DMS 273 treated with DMSO at 0.1 percent for 48 hours (cell line): ENCODE measurements at places on chromosomes 16 and 17.

DNA sequence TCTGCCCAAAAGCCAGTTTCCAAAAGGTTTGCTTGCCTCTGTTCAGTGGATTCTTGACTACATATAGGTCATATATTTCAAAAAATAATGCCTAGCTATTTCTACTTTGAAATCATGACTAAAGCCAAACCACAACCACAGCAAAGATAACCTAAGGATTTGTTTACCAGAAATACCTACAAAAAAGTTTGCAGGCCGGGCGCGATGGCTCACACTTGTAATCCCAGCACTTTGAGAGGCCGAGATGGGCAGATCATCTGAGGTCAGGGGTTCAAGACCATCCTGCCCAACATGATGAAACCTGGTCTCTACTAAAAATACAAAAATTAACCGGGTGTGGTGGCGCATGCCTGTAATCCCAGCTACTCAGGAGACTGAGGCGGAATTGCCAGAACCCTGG lies 15.2 kb downstream of the CARHSP1 start:
- DNase-seq: no peak

DNA sequence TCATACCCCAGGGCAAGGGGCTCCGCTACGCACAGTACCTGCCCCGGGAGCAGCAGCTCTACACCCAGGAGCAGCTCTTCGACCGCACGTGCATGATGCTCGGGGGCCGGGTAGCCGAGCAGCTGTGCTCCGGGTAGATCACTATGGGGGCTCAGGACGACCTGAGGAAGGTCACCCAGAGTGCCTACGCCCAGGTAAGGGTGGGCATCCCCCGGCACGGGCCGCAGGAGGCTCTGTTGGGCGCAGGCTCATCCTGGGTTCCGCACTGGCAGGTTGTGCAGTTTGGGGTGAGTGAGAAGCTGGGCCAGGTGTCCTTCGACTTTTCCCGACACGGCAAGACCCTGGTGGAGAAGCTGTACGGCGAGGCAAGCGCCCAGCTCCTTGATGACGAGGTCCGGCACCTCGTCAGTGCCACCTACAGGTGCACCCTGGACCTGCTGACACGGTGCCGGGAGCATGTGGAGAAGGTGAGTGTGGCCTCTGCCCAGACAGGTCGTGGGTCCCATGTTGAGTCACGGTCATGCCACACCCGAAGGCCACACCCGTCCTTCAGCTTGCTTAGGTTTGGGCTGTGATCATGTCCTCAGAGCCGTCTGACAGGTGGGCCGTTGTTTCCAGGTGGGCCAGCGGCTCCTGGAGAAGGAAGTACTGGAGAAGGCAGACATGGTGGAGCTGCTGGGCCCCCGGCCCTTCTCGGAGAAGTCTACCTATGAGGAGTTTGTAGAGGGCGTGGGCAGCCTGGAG lies 19.3 kb downstream of the DBNDD1 start:
- DNase-seq: no peak

GRCh38 chr16:78256686-78257375 lies 157.4 kb downstream of the WWOX start:
- DNase-seq: no peak

GRCh38 chr17:38917259-38917658 lies 8.2 kb upstream of the LASP1NB start:
- no peak for DNase-seq

DNA sequence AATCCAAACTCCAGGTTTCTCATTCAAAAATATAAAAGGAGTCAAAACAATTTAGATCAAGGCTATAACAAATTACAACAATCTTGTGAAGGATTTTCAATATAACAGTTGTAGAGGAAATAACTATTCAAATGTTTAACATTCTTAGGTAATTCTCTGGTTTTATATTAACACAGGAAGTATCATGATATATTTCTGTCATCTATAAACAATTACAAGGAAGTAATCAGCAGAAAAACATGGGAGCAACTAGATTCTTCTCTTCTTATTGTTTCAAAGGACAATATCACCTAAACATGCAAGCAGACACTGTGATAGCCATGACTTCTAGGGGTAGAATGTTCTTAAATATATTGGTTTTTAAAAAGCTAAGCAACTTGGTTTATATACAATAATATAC lies 49.9 kb downstream of the FBXL20 start:
- DNase-seq: no peak

DNA sequence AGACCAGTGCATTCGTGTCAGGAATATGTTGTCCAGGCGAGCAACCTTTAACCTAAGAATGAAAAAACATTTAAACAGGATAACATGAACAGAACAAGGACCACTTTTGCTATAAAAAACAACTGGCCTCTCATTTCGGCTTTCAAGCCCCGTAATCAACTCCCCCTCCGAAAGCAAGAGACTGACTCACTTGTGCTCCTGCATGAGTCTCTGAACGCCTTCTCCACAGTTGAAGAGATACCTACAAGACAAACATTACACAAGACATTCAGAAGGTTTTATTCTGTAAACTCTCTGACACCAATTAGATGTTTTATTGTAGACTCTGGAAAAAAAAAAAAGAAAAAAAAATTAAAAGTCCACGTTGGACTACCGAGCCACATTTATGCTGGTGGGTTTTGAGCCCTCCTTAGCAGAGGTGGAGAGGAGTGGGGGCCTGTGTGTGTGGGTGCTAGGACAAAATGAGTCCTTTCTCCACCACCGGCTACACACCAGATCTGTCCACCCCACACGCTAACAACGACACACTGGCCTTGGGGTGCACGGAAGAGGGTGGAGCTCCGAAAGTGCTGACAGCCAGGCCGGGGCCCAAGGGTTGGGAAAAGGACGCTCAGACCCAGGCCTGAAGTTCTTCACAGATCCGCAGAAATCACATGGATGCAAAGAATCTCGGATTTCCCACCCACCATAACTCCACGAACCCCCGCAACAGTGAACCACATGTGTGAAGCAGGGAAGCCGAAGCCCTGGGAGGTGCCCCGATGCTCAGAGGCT lies 759 bp downstream of the ELAC2 start:
- DNase-seq: no peak

DNA sequence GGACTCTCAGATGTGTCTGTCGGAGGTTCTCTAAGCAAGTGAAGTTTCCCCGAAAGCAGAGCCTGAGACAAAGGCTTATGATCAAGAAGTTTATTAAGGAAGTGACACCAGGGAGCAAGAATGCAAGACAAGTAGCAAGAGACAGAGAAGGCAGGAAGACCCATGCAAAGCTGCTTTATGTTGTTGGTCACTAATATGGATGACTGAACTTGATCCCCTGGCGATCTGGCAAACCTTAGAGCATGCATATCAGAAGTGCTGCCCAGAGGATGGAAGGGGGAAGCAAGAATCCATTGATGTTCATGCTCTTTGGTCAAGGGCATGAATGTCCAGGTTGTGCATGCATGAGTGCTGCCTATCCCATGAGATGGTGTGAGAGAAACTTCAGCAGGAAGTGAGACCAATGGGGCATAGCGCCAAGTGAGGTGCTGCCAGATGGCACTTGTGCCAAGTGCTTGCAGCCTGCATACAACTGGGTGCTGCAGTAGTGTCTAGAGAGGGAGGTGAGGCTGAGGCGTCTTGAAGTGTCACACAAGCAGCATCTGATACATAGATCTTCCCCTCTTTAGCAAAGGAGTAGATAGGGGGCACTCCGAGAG lies 176.5 kb downstream of the SALL1 start:
- no peak for DNase-seq

DNA sequence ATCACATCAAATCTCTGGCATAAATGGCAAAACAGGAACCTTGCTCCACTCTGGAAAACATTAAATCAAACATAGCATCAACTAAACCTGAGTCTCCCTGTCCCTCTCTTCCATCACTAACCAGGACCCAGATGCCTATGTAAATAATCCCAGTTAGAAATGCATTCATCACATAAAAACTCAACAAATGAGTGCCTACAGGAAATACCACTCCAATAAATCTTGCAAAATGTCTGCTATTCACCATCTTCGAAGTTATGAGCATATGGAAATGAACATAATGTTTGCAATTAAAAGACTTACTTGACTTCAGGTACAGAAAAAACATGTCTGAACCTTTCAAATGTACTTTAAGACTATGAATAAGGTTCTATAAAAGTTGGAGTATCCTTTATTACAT lies 425.0 kb downstream of the CDH11 start:
- DNase-seq: no peak

- DNase-seq: no peak
Measured at GRCh38 chr17:32445074-32445415, 735 bp downstream of the PSMD11 start.

GRCh38 chr16:23351360-23351759 lies 49.3 kb downstream of the SCNN1B start:
- no peak for DNase-seq

GRCh38 chr16:11291091-11291703 lies 10.1 kb upstream of the PRM1 start:
- no peak for DNase-seq
